GM23248 (cell line): ENCODE measurements at places on chromosomes 4 and X.

DNA sequence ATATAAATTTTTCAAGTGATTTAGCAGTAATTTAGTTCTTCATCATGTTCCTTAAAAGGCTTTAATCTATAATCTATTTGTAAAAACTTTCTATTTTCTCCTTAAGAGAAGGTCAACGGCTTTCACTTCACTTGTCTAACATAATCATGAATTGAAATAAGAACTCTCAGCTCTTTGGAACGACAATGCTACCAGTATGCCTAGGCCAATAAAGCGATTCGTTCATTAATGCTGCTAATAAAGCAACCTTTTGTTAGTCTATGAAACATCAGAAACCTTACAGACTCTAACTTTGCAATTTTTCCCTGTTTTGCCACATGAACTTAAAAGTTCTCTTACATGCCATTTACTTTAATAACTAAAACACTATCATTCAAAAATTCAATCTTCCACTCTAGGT lies 47.6 kb downstream of the FBXW7 start:
- no peak for DNase-seq
- H3K36me3 ChIP-seq, result no peaks in the 10 kb centered on the region
- H3K27me3 ChIP-seq, result no peaks in the 10 kb centered on the region
- H3K27ac ChIP-seq, result no peak overlapping the region

DNA sequence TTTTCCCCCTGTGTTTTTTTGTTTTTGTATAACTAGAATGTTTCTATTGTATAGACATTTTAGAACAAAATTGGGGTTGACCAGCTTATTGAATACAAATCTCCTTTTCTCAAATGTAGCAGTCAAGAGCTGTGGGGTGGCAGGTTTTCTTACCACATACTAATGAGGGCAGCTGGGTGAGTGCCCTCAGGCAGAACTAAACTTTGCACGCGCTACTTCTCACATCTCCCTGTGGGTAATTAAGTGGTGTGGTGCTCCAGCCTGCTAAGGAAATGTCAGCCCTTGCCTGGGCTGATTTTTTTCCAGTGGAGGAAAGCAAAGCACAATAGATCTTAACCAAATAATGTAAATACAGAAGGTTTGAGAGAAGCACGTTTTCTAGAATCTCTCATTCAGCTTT lies 717.6 kb upstream of the TENM3 start:
- H3K27ac ChIP-seq, result no peak overlapping the region
- DNase-seq, result no peak
- H3K4me3 ChIP-seq, result no peak overlapping the region
- no peaks in the 10 kb centered on the region for H3K27me3 ChIP-seq

DNA sequence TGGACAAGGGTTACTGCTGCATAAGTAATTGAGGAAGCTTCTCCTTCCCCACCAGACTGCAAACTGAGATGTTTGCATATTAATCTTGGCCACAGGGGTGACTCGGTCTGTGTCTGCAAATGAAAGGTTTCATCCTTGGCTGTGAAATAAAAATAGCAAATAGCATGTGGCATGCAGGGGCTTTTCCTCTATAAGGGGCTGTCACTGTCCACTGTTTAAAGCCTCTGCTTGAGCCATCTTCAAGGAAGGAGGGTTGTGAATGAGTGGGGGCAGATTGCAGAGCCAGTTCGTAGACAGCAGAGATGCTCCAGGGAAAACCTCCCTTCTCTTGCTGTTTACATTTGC lies 33.3 kb downstream of the TMSB4X start:
- H3K27ac ChIP-seq, result no peak overlapping the region; the same call in 1 of the 2 replicates
- no peaks in the 10 kb centered on the region for H3K36me3 ChIP-seq
- H3K27me3 ChIP-seq, result no peaks in the 10 kb centered on the region
- no peak overlapping the region for H3K4me3 ChIP-seq
- H3K4me1 ChIP-seq, result peaks cover 28% of the 10 kb centered on the region
- no peak for DNase-seq

GRCh38 chr4:12975511-12975910 lies 508.6 kb downstream of the RAB28 start:
- H3K36me3 ChIP-seq, result no peaks in the 10 kb centered on the region
- no peaks in the 10 kb centered on the region for H3K4me1 ChIP-seq
- no peak overlapping the region for H3K27ac ChIP-seq
- H3K4me3 ChIP-seq, result no peak overlapping the region
- H3K27me3 ChIP-seq, result no peaks in the 10 kb centered on the region

DNA sequence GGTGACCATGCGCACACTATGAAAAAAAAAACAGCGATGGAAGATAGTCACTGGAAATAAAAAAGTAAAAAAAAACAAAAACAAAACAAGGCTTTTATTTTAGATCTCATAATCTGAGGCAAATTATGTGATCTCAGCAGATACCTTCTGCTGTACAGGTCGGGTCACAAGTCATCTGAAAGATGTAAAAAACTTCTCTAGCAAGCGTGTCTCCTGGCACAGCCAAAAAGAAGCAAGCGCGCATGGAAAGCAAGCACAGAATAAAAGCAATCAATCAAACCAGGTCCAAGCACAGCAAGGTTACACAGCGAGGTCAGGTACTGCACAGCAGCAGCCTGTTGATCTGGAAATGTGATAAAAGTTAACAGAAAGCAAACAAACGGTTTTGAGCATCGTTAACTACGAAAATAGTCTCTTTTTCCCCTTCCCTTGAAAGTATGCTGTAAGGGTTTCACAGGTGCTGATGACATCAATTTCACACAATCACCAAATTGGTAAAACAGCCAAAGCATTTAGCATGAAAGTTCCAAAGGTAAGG lies 79.3 kb upstream of the MTNR1A start:
- no peak overlapping the region for H3K4me3 ChIP-seq
- H3K27me3 ChIP-seq, result no peaks in the 10 kb centered on the region
- no peak overlapping the region for H3K27ac ChIP-seq
- H3K36me3 ChIP-seq, result peaks cover 59% of the 10 kb centered on the region
- DNase-seq, result no peak
- no peaks in the 10 kb centered on the region for H3K4me1 ChIP-seq

DNA sequence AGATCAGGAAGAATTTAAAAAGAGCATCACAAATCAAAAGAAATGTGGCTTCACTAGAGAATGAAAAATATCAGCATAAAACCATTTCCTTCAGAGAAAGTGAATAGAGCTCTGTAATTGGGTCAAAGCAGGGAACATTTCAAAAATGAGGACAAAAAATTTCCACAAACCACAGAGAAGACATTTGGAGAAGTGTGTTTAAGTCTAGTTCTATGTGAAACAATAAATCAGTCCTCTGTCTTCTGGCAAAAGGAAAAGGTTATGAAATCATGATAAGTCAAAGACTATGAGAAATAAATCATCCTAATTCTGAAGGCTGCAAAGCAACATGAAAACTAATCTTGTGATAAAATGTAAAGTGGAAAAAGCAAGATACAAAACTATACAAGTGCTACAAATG lies 27.9 kb downstream of the SMPX start:
- DNase-seq, result no peak
- H3K27me3 ChIP-seq, result no peaks in the 10 kb centered on the region
- H3K36me3 ChIP-seq, result no peaks in the 10 kb centered on the region
- peaks cover 10% of the 10 kb centered on the region for H3K4me1 ChIP-seq
- no peak overlapping the region for H3K4me3 ChIP-seq
- H3K27ac ChIP-seq, result no peak overlapping the region

- DNase-seq, result peak; percentile 73
- H3K27ac ChIP-seq, result peak overlapping the region; percentile 98
- no peak overlapping the region for H3K4me3 ChIP-seq
- no peaks in the 10 kb centered on the region for H3K27me3 ChIP-seq
- H3K4me1 ChIP-seq, result peaks cover 40% of the 10 kb centered on the region
These were observed 81.5 kb upstream of the EGFL6 start for GRCh38 chrX:13487731-13488505.
